ENCODE measurements at places on chromosomes 7 and 10. TPM values are rescaled to one million over a fixed set of nuclear protein-coding genes. Genes with fewer than 3 reads are reported as not detected.

DNA sequence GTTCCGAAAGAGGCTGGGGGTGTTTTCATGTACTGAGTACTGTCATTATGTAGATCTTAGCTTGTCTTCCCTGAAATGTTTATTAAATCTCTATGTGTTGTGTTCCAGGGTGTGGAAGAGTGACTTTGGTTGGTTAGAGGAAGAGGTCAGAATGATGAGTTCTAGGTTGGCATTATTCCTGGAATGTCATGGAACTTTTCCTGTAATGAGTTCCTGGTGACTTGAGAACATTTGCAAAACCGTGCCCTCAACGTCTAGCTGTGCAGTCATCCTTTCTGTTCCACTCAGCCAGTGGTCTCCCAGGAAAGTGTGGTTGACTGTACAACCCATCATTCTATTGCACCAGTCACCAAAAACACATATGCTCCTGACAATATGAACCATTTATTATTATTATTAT lies 129.6 kb downstream of the BICC1 start:
- DNase-seq, result no peak

DNA sequence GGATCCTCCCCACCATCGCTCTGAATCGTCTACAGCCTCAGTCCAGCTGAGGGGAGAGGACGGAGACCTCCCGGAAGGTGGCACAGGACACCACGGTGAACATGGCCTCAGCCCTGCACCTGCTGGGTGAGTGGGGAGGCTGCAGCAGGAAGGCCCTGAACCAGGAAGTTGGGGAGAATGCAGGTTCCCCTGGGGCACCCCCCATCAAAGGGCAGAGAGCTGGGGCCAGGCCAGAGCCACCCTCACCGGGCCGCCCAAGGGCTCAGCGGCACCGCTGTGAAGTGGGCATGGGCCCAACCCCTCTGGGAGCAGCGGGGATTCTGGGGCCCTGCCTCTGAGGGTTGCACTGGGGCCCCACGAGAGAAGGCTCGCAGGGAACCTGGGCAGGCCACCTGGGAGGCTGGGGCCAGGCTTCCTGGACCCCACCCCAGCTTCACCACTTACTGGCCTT lies 98.7 kb downstream of the MICALL2 start:
- DNase-seq, result no peak

- peak; percentile 97 for DNase-seq
Measured at GRCh38 chr7:28354601-28355402, 57.5 kb upstream of the CREB5 start.

Gene TRIM50
- total RNA-seq, result not detected

Gene LRMDA
- 0.67 TPM for total RNA-seq

GRCh38 chr7:133572843-133573242 lies 320.0 kb downstream of the EXOC4 start:
- DNase-seq, result no peak

GRCh38 chr7:121259826-121260225 lies 69.0 kb upstream of the WNT16 start:
- no peak for DNase-seq

GRCh38 chr7:147646568-147646967 lies 944.0 kb upstream of the C7orf33 start:
- DNase-seq, result no peak
